T-helper 17 cell (primary cell): ENCODE measurements at places on chromosomes 11 and 22. TPM values are rescaled to one million over a fixed set of nuclear protein-coding genes. Genes with fewer than 3 reads are reported as not detected.

SERPIND1 gene
- total RNA-seq: not detected

TRIM34 gene
- total RNA-seq: 6.5 TPM

CNTN5 gene
- total RNA-seq: not detected

DNA sequence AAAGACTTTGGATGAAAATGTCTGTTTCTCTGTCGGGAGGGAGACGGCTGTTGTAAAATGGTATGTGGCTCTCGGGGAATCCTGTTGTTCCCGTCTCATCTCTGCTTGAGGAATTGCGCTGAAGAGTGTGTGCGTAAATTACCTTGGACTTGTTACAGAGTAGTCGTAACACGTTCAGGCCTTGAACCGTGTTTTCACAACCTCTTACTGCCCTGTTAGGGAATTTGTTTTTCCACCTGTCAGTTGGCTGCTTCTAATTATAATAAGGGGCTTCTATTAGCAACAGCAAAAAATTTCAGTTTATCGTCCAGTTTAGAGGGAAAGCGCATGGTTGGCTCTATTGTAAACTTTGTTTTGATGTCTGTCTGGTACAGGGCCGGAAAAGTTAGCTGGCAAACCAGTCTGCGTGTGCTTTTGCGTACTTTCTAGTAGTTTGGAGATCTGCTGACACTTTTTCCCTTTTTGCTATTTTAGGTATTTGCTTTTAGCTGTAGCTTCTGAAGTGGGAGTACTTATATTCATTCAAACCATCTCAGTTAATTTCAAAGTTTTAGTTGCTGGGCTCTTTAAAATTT lies 1.5 kb downstream of the HIPK3 start:
- DNase-seq: no peak

- DNase-seq: no peak
Measured at GRCh38 chr22:44870021-44870420, 117.6 kb downstream of the ARHGAP8 start.

GRCh38 chr22:17964643-17965042 lies 59.7 kb downstream of the MICAL3 start:
- no peak for DNase-seq

GRCh38 chr11:118921121-118921928 lies 4.4 kb downstream of the BCL9L start:
- no peak for DNase-seq
